Renal cortex interstitium (tissue), 15 donors: ENCODE measurements at places on chromosomes 5 and 9. TPM values are rescaled to one million over a fixed set of nuclear protein-coding genes. Genes with fewer than 3 reads are reported as not detected.

DNA sequence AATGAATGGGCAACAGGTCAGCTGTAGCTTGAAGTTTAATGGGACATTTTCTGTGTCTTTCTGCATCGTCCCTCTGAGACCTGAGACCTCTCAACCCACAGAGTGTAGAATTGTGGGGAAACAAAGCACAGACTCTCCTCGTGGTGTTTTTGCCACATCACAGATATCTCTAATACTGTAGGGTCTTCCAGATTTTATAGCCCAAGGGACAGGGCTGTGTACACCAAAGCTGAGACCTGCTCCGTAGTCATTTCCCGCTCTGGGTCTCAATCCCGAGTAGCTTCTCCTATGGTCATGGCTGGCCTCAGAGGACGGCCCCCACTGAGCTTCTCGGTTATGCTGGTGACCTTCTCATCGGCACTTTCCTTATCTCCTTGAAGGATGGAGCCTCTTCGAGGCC is 14.9 kb upstream of the CLK4 start:
- no peak for DNase-seq

UBE2D2 gene
- polyA plus RNA-seq = 137 TPM

CACNA1B gene
- polyA plus RNA-seq = 0.23 TPM

BAAT gene
- 0.39 TPM for polyA plus RNA-seq

GRCh38 chr5:1343931-1344901 is 683 bp downstream of the CLPTM1L start:
- no peak for DNase-seq

- DNase-seq = no peak
These were observed 36.9 kb downstream of the CFAP77 start for GRCh38 chr9:132446887-132447286.

ZDHHC11 gene
- 10.1 TPM for polyA plus RNA-seq

DNA sequence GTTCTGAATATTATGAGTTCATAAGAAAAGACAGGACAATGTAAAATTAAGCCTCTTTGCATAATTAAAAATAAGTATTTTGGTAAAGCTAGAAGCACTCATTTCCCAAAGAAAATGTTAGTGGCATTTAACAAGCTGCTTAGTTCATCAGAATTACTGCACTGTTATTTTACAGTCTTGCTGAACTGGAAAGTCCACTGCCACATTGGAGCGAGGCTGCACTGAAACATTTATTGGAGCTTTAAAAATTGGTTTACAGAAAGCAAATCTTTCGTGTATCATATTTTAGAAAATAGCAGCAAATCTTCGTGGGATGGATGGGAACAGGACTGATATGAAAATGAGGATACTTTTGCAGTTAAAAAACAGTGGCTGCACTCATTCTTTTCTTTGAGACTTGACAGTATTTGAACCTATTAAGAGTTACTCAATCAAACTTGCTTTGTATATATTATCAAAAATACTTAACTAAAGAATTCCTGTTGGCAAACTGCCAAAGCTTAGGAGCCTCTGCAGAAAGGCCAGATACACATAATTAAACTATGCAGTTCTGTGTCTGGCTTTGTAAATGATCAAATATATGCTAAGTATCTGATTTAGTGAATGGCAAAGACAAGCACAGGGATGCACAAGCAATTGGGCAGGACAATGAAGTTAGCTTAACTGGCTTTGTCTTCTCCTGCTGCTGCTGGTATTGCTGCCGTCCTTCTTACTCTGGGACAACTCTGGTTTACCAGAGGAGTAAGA is 16.5 kb upstream of the FBXL7 start:
- no peak for DNase-seq

DNA sequence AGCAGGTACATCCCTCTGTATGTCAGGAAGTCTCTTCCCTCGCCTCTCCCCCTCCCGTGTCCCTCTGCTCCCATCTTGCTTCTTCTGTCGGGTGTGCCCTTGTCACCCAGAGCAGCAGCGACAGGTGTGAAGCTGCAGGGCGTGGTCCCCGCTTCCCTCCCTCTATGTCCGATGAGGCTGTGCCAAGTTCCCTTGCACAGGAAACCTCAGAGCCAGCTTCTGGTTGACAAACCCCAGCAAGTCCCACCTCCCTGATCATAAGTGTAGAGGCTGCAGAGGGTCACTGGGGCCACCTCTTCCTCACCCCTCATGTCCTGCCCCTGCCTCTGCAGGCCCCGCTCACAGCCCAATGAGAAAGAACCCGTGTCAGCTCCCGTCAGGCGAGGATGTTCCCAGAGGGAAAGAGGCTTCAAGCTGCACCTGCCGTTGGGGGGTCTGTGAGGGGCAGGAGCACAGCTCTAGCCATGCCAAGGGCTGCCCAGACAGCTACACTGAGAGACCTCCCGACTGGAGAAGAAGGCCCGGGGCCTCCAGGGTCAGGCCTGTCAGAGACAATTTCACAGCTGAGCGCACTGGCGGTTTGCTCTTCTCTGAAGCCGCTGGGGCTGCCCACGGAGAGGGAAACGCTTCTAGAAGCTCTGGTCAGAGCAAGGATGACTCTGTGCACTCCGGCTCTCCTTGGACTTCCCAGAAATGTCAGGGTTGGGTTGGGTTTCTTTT is 73.3 kb downstream of the AK8 start:
- no peak for DNase-seq

DNA sequence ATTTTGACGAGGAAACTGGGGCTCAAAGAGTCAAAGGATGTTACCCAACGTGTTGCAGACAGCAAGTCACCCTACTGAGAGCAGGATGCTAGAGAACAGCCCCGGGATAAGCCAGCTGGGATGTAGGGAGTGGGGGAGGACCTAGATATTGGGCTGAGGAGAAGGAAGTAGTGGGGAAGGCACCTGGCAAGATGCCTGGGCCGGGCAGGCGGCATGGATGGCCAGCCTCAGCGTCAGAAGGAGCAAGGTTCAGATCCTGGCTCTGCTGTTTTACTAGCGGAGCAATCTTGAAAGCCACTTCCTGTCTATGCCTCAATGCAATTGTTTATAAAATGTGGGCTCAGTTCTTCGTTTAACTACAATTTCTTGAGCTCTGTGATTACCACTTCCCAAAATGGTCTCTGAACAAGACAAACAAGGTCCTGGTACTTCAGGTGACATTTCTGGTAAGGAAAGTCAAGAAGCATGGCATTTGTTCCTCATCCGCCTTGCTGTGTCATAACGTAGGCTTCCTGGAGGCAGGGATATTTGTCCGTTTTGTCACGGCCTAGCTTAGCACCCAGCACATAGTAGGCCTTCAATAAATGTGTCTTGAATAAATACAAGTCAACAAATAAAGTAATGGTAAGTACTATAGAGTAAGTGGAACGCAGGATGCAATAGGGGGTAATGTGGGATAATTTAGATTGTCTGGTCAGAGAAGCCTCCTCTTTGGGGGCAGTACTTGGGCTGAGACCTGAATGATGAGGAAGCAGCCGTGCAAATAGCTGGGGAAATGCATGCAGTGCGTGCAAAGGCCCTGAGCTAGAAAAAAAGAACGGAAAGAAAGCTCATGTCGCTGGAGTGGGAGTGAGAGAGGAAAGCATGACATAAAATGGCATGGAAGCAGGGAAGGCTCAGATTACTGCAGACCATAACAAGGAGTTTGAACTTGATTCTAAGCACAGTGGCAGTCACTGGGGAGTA is 70.5 kb downstream of the SMIM23 start:
- no peak for DNase-seq

- no peak for DNase-seq
These were observed 1.6 kb upstream of the TMEM245 start for GRCh38 chr9:109121232-109121796.

DNA sequence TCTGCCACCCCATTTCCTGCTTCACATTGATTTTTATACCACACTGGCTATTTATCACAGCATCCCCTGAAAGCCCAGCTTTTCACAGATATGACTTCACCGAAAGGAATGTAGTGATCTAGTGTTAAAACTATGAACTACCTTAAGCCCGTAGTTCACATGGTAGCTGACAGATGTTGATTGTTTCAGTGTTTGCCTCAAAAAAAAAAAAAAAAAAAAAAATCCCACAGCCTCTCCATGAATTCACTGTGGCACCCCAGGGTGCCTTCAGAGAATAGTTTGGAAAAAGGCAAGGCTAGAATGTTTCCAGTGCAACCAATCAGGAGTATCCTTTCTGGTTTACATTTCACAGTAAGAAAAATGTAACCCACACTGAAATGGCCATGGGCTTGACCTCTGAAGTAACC is 37.1 kb downstream of the GLIS3 start:
- no peak for DNase-seq

DNA sequence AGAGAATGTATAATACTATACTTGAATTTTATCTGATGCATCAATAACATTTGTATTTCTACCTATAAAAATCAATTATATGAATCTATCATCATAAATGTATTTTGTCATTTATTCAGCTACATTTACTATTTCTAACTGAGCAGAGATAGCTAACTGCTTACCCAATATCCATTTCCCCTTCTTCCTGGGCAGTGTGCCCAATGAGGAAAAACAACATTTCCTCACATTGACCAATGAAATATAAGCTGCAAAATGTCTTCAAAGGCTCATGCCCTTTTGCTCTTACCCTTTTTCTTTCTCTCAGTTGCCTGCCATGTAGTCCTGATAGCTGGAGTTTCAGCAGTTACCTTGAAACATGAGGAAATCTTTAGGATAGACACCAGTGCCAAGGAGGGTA is 385.8 kb upstream of the PCSK5 start:
- no peak for DNase-seq

DNA sequence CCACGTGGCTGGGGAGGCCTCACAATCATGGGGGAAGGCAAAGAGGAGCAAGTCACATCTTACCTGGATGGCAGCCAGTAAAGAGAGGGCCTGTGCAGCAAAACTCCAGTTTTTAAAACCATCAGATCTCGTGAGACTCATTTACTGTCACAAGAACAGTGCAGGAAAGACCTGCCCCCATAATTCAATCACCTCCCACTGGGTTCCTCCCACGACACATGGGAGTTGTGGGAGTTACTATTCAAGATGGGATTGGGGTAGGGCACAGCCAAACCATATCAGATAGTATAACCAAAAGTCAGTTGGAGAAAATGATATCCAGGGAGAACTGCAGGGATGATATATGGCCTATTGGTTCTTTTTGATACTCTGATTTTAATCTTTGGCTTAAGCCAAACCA is 10.0 kb upstream of the CAVIN4 start:
- no peak for DNase-seq

GRCh38 chr9:81579381-81579780 is 110.0 kb downstream of the TLE1 start:
- DNase-seq = no peak

DNA sequence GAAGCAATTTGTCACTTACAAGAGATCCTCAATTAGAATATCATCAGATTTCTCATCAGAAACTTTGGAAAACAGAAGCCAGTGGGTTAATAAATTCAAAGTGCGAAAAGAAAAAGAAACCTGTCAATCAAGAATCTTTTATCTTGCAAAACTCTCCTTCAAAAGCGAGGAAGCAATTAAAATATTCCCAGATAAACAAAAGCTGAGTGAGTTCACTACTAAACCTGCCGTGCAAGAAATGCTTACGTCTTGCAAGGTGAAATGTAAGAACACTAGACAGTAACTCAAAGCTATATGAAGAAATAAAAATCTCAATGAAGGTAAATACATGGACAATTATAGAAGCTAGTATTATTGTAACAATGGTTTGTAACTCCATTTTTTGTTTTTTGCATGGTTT is 62.8 kb upstream of the IL33 start:
- no peak for DNase-seq

- no peak for DNase-seq
These were observed 209.6 kb upstream of the IRX1 start for GRCh38 chr5:3385991-3386519.

DNA sequence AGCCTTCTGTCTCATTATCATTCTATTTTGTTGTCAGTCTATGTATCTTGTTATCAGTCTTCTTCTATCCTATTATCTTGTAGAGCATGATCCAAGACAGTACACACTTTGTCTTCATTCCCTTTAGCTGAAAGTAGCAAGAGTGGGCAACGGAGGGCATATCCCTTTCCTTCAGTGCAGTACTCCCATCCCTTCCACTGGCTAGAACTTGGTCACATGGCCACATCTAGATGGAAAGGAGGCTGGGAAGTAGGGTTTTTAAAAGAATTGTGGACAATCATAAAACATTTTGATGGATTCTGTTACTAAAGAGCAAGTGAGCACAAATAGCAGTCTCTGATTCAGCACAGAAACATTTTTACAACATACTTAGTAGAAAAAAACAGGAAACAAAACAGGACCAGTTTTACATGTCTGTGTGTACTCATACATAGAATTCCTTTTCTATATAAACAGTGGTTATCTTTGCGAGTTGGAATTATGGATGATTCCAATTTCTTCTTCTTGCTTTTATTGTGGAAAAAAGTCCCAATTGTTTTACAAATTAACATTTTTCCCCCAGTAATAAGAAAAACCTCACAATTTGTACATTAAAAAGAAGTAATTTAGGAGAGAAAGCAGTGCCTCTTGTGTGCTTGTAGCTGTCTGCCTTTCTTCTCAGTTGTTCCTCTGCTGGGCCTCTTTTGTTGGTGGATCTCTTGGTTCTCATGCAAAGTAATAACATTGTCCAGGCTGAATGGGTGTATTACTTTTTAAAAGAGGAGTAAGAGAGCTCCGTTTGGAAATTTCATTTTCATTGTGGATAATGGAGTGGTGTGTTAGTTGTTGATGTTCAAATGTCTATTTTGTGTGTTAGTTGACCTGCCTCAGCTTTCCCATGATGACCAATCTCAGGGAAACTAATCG is 410.9 kb upstream of the TRPC7 start:
- DNase-seq = no peak

GRCh38 chr5:179408611-179409010 is 63.4 kb upstream of the ADAMTS2 start:
- no peak for DNase-seq

GRCh38 chr5:76692651-76693050 is 23.3 kb upstream of the F2R start:
- DNase-seq = no peak

GRCh38 chr5:142222866-142223558 is 101.8 kb downstream of the SPRY4 start:
- no peak for DNase-seq

GRCh38 chr5:132183723-132184122 is 43.9 kb downstream of the P4HA2 start:
- no peak for DNase-seq
